HTR-8/SVneo (cell line): ENCODE measurements at places on chromosomes 6 and 20.

DNA sequence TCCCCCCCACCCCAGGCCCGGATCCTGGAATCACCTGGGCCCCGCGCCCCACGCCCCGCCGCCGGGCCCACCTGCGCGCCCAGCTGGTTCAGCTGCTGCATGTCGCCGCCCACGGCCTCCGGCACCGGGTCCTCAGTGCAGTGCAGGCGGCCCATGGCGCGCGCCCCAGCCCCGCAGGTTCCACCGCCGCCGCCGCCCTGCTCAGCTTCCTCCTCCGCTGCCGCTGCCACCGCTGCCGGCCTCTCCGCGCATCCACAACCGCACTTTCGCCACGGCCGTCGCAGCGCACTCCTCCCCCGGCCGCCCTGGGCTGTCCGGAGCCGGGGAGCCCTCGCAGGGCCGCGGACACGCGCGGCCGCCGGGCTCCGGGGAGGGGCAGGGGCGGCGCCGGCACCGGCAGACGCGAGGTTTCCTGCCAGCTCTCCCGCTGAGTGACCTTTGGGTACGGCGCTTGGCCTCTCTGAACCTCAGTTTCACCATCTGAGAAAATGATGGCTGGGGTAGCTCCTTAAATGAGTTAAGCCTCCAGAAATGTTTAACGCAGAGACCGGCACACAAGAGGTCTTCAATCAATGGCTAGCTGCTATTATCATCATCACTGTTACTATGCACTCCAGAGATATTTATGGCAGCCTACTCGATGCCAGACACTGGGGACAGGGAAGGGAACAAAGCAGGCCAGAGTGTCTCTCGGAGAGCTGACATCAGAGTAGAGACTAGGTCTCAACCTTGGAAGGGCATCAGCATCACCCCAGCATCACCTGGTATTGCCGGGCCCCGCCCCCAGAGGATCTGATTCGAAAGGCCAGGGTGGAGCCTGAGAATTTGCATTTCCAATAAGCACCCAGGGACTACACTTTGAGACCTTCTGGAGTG lies at the start of gene COMMD7:
COMMD7 (minus strand) TSS at position 231 of the 876 bp plus-strand sequence; CDS start at position 155, 76 bp downstream.
- no peak for DNase-seq

GRCh38 chr20:38685271-38685670 lies 39.0 kb upstream of the SLC32A1 start:
- DNase-seq: no peak

- no peak for DNase-seq
These were observed 14.9 kb upstream of the CST7 start for GRCh38 chr20:24934101-24934661.

DNA sequence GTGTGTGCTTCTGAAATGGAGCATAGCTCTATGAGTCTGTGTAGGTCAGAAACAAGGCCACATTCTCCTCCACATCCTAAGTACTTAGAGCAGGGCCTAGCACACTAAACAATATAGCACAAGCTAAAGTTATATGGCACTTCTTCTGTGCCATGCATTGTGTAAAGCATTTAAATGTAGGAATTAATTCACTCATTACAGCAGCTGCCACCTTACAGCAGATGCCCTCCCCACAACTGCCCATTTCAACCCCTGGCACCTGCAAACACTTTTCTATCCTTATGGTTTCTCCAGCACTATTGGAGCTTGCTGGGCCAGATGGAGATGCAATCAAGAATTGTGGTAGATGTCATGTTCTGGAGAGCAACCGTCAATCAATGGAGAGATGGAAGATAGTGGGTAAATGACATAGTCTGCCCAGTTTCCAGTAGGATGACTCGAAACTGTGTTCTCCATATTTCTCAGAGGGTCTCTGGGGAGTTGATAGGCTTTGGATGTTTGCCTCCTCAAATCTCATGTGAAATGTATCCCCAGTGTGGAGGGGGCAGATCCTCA lies 373.7 kb downstream of the DOK5 start:
- no peak for DNase-seq

GRCh38 chr6:133814797-133815196 lies 74.1 kb upstream of the TCF21 start:
- DNase-seq: no peak

DNA sequence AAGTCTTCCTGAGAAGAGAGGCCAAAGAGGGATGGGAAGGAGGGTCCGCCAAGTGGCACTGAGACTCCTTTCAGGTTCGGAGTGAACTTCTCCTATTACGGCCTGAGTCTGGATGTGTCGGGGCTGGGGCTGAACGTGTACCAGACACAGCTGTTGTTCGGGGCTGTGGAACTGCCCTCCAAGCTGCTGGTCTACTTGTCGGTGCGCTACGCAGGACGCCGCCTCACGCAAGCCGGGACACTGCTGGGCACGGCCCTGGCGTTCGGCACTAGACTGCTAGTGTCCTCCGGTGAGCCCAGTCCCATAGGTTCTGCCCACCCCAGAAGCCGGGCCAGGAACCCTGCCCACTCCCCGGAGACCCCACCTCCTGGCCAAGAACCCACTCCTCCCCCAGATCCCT lies 4.1 kb downstream of the SLC22A7 start:
- DNase-seq: no peak

DNA sequence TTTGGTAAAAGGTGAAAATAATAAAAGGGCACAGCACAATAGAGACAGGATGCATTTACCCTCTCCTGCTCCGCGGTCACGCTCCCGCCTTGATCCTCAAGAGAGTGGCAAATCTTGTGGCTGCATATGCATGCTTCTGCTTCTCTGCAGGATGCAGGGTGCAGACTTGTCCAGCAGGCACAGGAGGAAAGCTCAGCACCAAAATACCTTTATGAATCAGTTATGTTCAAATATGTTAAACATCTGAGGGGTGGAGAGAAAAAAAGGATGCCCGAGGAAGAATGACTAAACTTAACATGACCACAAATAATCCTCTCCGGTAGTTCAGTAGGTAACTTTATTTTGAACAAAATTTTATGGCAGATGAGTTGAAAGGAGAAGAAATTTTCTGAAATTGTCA lies 366.1 kb upstream of the SOX4 start:
- peak; percentile 12 for DNase-seq

GRCh38 chr20:34350095-34350494 lies 13.0 kb upstream of the ITCH start:
- no peak for DNase-seq
